RPMI8226 (cell line): ENCODE measurements at places on chromosomes 4 and X.

DNA sequence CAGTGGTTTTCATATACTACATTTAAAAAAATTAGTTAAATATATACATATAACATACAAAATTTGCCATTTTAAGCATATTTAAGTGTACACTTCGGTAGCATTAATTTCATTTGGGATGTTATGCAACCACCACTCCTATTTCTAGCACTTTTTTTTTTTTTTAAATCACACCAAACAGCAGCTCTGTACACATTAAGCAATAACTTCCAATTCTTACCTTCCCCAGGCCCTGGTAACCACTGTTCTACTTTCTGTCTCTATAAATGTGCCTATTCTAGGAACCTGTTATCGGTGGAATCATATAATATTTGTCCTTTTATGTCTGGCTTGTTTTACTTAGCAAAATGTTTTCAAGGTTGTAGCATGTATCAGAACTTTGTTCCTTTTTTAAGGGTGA, 39.1 kb downstream of the TMEM164 start:
- DNase-seq = no peak

DNA sequence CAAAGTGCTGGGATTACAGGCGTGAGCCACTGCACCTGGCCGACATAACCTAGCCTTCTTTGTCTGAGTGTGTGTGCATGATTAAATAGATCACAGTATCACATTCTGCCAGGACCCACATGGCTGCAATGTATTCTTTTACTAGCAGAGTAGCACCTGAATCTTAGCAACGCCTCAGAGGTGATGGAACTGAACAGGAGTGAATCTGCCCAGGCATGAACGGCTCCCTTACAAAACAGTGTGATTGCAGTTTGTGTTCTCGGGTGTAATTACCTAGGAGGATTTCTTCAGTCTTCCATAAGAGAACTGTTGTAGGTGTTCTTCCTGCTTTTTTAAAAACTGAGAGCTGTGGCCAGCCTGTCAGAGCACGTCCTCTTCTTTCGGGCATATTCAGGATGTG, 122.7 kb upstream of the STS start:
- no peak for DNase-seq

DNA sequence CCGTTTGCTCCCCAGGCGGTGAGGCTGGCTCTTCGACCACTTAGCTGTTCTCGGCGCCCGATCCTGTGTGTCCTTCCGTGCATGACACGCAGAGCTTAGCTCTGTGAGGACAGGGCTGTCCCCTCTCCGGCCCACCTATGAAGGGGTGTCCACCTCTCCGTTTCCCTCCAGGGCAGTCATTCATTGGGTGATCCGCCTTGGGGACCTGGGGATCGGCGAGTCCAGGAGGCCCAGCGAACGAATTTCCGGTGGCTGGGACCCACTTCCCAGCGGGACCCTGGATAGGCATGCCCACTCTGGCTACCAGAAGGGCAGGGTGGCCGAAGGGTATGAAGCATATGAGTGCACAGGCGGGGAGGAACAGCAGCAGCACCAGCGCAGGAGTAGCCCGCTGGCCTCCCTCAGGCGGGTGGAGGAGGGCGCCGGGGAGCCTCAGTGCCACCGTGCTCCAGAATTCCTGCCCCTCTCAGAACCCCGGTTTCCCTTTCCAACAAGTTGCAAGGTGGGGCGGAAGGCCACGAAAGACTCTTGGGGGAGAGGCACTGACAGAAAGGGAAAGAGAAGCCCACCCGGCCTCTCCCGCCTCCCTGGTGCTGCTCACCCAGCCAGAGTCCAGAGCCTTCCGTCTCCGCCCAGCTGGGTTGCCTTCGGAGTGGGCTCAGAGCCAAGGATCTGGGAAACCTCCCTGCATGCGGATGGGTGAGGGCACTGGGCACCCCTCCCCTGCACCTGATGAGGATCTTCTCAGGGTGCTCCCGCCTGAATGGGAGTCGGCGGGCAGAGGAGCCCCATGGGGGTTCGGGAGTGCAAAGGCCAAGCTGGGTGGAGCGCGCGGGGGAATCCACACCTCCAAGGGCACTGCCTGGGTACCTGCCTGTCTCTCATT, 8.6 kb downstream of the HMX1 start:
- no peak for DNase-seq

DNA sequence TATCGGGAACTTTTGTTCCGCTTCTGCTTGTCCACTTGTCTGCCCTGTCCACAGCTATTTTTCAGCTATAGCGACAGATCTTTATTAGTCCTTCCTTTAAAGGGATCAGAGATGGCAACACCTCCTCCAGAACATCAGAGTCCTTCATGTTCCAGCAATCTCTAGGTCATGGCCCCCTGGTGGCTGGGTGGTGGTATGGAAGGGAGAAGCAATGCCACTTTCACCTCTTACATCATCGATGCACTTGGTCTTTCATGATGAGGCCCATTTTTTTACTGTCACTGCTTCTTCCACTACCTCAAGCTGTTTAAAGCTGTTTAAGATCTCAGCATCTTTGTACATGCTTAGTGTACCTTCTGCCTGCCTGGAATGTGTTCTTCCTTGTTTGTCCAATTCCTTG, 106.7 kb downstream of the ARHGAP6 start:
- DNase-seq = peak; percentile 33

DNA sequence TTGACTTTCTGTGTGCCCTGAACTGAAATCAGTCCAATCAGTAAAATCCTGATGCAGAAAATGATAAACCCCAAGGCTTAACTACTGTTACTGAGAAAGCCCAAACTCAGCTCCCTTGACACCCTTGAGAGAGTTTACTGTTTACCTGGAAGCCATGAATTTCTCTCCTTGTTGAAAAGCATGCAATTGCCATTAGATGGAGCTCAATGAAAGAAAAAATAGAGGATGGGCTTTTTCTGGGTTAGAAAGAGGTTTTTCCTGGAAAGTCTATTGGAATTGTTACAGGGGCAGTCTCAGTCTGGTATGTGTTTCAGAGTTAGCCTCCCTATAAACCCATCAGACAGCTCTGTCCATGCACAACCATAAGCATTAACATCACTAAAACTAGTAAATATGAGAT, 66.4 kb upstream of the C4orf54 start:
- no peak for DNase-seq

GRCh38 chr4:99918656-99919055, 24.4 kb upstream of the LAMTOR3 start:
- no peak for DNase-seq

- no peak for DNase-seq
Measured at GRCh38 chrX:49993661-49994060, 71.3 kb downstream of the CLCN5 start.

- no peak for DNase-seq
Measured at GRCh38 chr4:80422727-80423404, 87.3 kb downstream of the CFAP299 start.

DNA sequence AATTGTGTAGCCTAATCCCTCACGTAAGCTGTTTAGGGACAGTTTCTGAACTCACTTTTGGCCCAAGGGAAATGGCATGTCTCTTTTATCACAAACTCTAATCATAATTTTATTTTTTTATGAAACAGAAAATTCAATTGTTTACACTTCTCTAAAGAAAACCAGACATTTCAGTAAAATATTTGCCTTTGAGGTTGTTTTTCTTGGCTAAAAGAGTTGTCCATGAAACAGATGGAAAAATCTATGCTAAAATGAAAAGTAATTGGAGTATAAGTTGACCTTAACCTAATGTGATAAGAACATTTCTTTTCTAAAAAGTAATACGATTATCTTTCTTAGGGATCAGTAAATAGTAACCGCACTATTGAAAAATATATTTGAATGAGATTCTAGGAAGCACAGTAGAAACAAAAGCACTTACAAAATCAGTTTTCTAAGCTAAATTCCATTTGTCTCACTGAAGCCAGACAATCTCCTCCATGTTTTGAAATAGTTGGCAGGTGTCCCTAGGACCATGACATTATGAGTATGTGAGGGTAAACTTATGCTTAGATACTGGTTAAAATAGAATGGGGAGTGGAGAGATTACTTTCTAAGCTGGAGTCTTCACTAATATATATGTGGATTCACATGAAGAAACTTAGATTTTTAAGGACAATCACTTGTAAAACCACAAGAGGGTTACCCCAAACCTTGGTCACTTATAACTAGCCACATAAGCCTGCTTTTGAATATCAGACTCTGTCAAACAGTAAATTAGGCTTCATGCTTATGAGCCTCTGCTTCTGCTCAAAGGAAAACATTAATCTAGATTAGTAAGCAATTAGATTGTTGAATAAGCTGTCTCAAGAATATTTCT, 20.1 kb upstream of the TET2 start:
- DNase-seq = no peak

GRCh38 chr4:185997296-185997695, 71.7 kb upstream of the TLR3 start:
- peak; percentile 13 for DNase-seq

- no peak for DNase-seq
Measured at GRCh38 chr4:168584321-168584771, 87.5 kb downstream of the PALLD start.

- no peak for DNase-seq
Measured at GRCh38 chrX:70476934-70477733, 32.5 kb downstream of the DLG3 start.

GRCh38 chrX:50721764-50722521, 92.1 kb downstream of the SHROOM4 start:
- no peak for DNase-seq

- no peak for DNase-seq
Measured at GRCh38 chr4:148114436-148114835, 327.8 kb downstream of the NR3C2 start.

DNA sequence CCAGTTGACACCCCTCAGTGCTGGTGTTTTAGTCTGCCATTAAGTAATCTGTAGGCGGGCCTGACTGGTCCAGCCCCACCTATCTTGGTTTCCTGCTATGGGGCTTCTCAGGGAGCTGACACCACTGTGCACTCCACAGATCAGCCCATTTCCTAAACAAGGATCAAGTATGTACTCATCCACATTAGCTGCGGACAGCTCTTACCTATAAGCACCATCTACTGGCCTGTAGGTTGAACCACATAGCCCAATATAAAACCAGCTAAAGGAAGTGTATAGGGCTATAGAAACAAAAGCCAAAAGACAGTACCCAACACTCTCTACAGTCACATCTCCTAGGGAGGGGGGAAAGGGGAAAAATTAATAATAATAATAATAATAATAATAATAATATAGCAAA, 353.5 kb upstream of the CXorf51B start:
- DNase-seq = no peak

DNA sequence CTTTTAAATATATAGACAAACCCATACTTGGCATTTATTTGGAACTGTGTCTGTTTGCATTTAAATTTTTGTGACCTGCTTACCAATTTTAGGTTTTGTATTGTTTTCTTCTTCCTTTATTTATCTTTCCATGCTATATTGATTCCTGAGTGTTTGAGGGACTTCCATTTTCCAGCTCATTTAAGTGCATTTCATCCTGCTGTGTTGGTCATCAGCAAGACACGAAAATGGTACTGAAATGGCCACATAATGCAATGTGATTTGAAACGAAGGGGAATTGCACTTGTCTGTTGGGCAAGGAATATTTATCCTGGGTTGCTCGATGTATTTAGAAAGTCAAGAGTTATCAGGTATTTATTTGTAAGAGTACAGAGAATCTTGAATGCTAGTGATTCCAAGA, 524.3 kb upstream of the MAGEB2 start:
- no peak for DNase-seq

DNA sequence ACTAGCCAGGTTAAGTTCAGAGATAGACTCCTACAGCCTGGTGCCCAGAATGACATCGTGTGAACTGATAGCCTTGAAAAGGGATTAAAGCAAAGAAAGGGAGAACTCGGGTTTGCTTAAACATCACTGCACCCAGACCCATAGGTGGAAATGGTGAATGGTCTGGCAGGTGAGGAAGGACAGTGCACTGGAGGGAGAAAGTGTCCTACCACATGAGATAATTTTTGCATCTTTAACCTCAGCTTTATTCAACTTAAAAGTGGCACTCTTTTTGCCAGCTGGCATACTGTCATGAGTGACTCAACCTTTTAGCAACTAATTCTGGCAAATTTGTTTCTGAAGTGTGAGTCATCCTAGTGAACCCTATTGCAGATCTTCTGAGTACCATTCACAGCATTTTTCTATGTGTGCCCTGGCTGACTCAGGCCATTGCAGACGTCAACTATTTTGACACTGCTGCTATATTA, 53.0 kb upstream of the DAPP1 start:
- DNase-seq = peak; percentile 82

- no peak for DNase-seq
Measured at GRCh38 chrX:110008011-110008635, 5.2 kb downstream of the TMEM164 start.

DNA sequence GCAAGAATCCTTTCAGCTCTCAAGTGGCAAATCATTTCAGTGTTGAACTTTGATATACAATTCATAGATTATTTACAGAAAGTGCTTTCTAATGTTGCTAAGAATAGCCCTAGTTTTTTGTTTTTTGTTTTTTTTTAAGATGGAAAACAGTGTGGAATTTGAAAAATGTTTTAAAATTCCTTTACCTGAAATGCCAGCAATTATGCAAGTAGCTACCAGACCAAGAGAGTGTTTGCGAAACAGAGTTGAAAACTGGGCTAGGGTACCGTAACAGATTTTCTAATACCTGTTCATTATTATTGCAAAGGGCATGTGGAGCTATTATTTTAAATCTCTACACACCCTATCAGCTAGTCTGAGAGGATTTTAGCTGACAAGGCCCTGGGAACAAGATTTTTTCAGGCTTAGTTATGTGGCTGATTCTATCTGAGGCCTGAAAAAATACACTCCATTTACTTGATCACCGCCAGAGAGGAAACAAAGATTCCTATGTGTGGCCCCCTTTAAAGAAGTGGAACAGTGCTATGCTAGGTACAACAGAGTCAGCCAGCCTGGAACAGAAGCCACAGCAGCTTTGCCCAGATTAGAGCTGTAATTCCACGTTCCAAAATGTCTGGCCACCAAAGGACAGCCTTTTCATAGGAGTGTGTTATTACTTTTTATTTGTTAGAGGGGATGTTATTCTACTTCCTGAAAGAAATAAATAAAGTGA, 46.9 kb upstream of the SLC39A8 start:
- DNase-seq = no peak

DNA sequence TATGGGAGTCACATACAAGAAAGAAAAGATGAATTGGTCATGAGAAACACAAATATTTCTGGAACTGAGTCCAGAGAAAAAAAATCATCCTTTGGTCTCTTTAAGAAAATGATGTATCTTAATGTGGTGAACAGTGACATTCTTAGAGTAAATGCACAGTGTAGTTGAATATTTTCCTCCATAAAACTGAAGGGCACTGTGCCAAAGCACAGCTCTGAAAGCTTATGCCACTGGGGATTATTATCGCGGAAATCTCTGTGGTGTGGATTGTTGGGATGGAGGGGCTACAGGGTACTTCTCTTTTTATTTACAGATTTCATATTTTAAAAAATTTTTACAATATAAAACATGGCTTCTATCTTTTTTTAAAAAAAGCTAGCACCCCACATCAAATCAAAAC, 908.1 kb downstream of the CCSER1 start:
- no peak for DNase-seq
